Upper lobe of right lung (tissue), 1 donor: ENCODE measurements at places on chromosomes 13 and 19.

DNA sequence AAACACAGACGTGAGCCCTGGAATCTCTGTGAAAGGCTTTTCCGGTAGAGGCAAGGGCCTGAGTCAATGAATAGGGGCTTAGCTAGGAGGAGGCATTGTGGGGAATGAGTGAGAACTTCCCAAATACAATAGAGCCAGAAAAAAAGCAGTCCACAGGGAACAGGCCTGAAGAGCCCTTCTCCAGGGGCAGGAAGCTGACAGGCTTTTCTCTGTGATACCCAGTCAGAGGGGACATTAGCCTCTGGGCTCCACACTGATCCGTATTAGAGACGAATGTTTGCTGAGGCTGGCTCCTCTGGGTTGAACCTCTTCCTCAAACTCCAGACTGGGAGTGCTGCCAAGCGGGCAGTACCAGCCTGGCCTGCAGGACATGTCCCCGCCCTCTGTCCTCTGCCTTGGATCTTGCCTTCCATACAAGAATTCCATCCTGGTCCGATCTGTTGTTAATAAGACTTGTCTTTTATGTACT lies 2.3 kb downstream of the DHRS12 start:
- peak; percentile 90 for DNase-seq

DNA sequence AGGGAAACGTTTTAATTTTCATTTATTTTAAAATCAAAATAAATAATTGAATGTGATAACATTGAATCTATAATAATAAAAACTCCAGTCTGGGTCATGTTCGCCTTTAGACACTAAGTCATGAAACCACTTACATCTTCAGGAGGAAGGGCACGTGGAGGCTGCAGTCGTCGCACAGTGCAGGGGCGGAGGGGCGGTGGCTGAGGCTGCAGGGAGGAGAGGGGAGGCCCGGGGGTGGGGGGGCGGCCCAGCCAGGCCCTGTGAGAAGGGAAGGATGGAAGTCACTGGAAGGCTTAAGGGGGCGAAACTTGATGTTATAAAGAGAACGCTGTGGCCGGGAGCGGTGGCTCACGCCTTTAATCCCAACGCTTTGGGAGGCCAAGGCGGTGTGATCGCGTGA lies 14.9 kb upstream of the LATS2 start:
- DNase-seq, result no peak

GRCh38 chr19:14305706-14306105 lies 75.5 kb upstream of the ADGRE5 start:
- no peak for DNase-seq

- no peak for DNase-seq
Observed at GRCh38 chr19:51192689-51193088, 32.2 kb upstream of the CD33 start.

- no peak for DNase-seq
Observed at GRCh38 chr13:80144493-80144892, 196.4 kb downstream of the SPRY2 start.

- no peak for DNase-seq
Observed at GRCh38 chr13:73782450-73783449, 351.5 kb downstream of the KLF12 start.
